Fibroblast of pulmonary artery (primary cell): ENCODE measurements at places on chromosomes 11 and 22.

DNA sequence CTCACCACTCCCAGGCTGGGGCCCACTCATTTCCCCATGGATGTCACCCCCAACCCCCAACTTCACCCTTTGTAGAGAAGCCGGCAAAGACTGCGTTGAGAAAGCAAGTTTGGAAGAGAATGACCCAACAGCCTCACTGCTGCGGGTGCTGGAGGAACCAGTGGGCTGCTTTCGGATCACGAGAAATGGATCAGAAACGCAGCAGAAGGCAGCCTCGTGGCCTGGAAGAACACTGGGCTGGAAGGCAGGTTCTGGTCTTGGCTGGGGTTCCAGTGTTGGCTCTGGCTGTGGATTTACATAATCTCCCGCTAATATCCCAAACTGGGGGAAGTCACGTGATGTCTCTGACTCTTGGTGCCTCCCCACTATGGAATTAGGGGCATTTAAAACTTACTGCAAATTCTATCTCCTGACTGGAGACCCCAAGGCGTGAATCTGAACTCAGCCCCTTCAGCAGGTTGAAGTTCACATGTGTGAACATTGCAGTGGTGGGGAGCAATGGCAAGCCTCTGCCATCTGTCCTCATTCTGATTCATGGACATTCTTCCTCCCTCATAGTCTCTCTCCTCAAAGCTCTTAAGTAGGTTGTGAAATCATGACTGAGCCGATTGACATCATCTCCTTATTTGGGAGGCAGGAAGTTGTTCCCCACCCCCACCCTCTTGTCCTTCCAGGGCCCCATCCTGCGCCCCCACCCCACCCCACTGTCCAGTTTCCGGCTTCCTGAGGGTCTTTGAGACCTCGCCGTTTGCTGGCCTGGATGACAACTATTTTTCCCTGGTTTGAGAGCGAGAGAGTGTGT, 37.0 kb upstream of the TIMP3 start:
- DNase-seq, result peak; percentile 90

- DNase-seq, result no peak
Observed at GRCh38 chr11:1500466-1501420, 14.2 kb upstream of the MOB2 start.

DNA sequence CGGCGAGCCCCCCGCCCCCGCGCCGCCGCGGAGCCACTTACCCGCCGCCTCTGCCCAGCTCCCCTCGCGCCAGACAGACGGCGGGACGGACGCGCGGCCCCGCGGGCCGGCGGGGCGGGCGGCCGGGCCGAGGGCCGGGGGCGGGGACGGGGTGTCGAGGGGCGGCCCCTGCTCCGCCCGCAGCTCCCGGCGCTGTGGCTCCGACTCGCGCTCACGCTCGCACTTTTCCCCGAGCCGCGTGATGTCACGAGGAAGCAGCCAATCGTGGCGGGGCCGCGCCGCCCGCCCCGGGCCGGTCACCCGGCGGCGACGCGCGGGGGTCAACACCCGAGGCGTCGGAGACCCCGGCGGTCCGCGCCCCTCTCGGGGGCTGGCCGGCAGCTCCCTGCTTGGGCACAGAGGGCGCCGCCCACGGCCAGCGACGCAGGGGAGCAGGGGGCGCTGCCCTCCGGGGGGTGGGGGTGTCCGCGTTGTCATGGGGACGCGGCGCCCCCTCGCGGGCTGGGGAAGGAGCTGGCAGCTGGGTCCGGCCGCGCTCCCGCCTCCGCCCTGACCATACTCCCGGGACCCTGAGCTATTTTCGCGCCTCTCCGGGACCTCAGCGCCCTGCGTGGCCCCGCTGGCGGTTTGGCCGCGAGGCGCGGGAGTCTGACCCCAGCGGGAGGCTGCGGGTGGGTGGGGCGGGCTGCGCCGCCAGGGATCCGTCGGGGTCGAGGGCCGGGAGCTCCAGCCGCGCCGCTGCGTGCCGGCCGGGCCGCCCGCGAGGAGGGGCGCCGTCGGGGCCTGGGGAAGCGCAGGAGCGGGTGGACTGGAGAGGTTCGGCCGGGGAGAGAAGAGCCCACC, at the start of gene CHRM4:
Gene CHRM4, minus strand, starts transcription at position 199 of the 843 bp plus-strand sequence. CDS start 5,219 bp downstream, outside the sequence.
- peak; percentile 34 for DNase-seq

DNA sequence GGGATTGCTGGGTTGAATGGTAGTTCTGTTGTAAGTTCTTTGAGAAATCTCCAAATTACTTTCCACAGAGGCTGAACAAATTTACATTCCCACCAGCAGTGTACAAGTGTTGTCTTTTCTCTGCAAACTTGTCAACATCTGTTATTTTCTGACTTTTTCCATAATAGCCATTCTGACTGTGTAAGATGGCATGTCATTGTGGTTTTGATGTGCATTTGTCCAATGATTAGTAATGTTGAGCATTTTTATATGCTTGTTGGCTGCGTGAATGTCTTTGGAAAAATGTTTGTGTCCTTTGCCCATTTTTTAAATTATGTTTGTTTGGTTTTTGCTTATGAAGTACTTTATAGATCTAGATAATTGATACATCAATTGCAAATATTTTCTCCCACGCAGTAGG, 1025.0 kb downstream of the JRKL start:
- DNase-seq, result peak; percentile 6

DNA sequence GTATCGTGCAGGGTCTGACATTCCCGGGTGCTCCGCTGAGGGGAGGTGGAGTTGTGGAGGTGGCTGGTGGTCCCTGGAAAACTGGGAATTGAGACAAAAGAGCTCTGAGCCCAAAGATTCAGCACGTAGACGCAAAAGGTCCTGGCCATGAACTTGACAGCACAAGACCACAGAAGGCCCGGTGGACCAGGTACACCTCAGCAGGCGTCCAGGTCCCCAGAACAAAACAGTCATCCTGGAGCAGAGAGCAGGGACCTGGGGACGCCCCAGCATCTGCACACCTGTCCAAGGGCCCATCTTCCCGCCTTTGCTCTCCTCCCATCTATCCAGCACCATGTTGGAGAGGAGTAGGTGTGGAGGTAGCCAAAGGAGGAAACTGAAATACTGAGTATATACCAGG, 13.8 kb upstream of the MB start:
- DNase-seq, result no peak

DNA sequence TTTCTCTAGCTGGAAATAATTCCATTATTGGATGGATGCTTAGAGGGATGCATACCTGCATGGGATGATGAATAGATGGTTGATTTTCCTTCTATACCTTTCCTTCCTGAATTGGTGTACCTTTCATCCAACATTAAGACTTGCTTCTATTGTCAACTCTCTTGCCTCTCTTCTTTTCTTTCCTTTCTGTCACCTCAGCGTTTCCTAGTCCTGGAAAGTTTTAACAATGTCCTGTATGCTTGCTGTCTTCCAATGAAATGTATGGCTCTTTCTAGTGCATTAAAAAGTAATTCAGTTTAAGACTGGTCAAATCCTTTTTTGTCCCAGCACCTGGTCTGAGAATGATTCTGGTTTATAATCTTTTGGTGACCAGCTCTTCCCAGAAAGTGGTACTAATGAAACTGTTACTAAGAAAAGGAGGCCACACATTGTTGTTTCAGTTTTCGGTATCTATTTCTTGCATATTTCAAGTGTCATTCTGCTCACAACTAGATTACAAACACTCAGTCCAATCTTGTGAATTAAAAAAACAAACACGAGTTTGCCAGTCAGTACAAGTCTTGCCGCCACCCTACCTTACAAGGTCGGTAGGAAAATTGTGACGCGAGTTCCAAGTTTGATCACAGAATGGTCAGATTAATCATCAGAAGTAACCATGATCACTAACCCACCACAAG, 8.0 kb downstream of the POU2AF1 start:
- no peak for DNase-seq

GRCh38 chr11:130830566-130830965, 85.7 kb downstream of the SNX19 start:
- no peak for DNase-seq

- no peak for DNase-seq
Observed at GRCh38 chr22:25072406-25072805, 119.9 kb downstream of the KIAA1671 start.

DNA sequence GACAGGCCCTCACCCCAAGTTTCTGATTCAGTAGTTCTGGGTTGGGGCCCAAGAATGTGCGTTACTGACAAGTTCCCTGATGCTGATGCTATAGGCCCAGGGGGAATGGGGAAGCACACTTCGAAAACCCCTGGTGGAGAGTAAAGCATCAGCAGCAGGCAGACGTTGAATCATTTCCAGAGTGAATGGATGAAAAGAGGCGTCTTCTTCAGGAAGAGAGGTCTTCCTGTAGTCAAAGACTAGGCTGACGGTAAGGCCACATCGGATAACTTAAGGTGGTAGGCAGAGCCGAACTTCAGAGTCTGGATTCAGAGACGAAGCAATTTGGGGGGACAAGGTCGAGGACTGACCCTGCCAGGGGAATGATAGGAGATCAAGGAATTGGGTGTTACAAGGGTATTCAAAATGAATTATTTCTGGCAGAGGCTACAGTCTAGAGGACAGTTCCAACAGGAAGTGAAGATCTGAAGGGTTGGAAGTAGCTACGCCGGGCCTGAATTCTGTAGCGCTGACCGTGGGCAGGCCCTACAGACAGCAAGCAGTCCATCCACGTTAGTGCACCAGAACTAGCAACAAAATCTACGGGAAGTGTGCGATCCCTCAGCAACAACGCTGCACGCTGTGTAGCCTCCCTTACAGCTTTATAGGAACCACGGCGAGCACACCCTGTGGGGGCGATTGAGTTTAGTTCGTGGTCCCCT, 862 bp upstream of the CENATAC start:
- DNase-seq, result peak; percentile 41

DNA sequence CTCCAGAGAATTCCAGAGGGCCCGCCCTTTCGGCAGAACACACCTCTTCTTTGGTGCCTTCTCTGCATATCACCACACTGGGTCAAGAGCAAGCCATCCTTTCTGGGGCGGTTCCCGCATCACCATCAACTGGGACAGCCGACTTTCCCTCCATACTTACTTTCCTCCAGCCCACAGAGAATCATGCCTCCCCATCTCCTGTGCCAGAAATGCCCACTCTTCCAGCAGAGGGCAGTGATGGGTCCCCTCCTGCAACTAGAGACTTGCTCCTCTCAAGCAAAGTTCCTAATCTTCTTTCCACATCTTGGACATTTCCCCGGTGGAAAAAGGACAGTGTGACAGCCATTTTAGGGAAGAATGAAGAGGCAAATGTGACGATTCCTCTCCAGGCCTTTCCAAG, 157.7 kb downstream of the C11orf91 start:
- peak; percentile 69 for DNase-seq
